Left lung (tissue), 14 donors: ENCODE measurements at places on chromosomes 6 and 20. TPM values are rescaled to one million over a fixed set of nuclear protein-coding genes. Genes with fewer than 3 reads are reported as not detected.
A peak's percentile ranks its signal among the peaks of the same experiment; 100 is the strongest.

GRCh38 chr6:129730477-129731165 lies 20.6 kb upstream of the ARHGAP18 start:
- no peak for DNase-seq
- no peaks in the 10 kb centered on the region for H3K4me1 ChIP-seq
- H3K4me3 ChIP-seq: no peak overlapping the region
- no peak overlapping the region for H3K27ac ChIP-seq

The TGM2 gene
- total RNA-seq: 174 TPM

The COL19A1 gene
- 0.10 TPM for total RNA-seq

The SLC23A2 gene
- 15.8 TPM for total RNA-seq

DNA sequence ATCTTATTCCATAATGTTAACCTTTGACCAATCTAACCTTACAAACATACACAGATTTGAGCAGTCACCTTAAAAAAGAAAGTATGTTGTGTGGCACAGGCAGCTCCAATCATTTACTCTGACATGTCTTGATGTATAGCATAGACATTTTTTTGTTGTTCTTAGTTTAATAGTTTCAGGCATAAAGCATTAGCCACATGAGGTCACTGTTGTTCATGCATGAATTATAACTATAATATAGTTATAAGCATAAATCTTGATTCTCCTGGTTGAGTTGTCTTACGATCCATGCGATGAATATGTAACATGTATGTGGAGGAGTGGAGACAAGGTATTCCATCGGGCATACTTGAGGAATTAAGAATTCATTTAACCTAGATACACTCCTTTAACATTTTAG lies 26.1 kb upstream of the NKAIN2 start:
- no peaks in the 10 kb centered on the region for H3K27me3 ChIP-seq
- H3K4me3 ChIP-seq: no peak overlapping the region
- H3K36me3 ChIP-seq: no peaks in the 10 kb centered on the region
- no peaks in the 10 kb centered on the region for H3K4me1 ChIP-seq
- DNase-seq: no peak

GRCh38 chr6:3231247-3232016 lies 4.0 kb upstream of the TUBB2B start:
- peaks cover 61% of the 10 kb centered on the region for H3K27me3 ChIP-seq
- no peaks in the 10 kb centered on the region for H3K36me3 ChIP-seq
- peak; percentile 86 for DNase-seq
- H3K27ac ChIP-seq: no peak overlapping the region
- H3K4me1 ChIP-seq: peaks cover 39% of the 10 kb centered on the region
- H3K4me3 ChIP-seq: peak overlapping the region; percentile 45

GRCh38 chr6:76752841-76753240 lies 680.4 kb upstream of the IMPG1 start:
- H3K4me1 ChIP-seq: no peaks in the 10 kb centered on the region
- no peaks in the 10 kb centered on the region for H3K27me3 ChIP-seq
- no peaks in the 10 kb centered on the region for H3K36me3 ChIP-seq

- no peak for DNase-seq
- H3K27me3 ChIP-seq: peaks cover 5% of the 10 kb centered on the region
- H3K4me3 ChIP-seq: no peak overlapping the region
- no peaks in the 10 kb centered on the region for H3K36me3 ChIP-seq
- no peak overlapping the region for H3K27ac ChIP-seq
These were observed 34.0 kb upstream of the BMP6 start for GRCh38 chr6:7691675-7692452.

- DNase-seq: no peak
- no peaks in the 10 kb centered on the region for H3K4me1 ChIP-seq
- H3K36me3 ChIP-seq: no peaks in the 10 kb centered on the region
- no peak overlapping the region for H3K4me3 ChIP-seq
These were observed 8.1 kb downstream of the TFAP2B start for GRCh38 chr6:50826803-50827202.

The TRMT6 gene
- total RNA-seq: 13.3 TPM

GRCh38 chr6:154732538-154733182 lies 556 bp upstream of the SCAF8 start:
- H3K27ac ChIP-seq: peak overlapping the region; percentile 100
- no peak for DNase-seq
- H3K36me3 ChIP-seq: no peaks in the 10 kb centered on the region
- no peaks in the 10 kb centered on the region for H3K4me1 ChIP-seq

DNA sequence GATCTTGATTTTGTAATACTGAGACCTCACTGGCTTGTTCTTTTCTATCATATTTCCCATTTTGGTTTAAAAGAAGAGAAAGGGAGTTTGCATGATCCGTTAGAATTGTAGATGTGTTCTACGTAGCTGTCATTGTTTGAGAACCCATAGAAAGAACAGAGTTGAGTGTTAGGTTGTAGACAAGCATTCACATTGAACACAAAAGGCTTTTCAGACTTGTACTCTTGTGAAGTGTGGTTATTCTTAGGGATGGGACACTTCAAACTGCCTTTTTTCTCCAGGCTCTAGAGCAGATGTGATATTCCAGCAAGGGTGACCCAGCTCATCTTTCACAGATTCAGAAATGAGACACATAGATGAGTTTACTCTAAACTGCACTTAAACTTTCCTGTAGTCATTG lies 19.9 kb downstream of the FOXO3 start:
- no peak overlapping the region for H3K4me3 ChIP-seq
- no peaks in the 10 kb centered on the region for H3K27me3 ChIP-seq
- peak overlapping the region; percentile 77 for H3K27ac ChIP-seq
- peaks cover 94% of the 10 kb centered on the region for H3K4me1 ChIP-seq
- H3K36me3 ChIP-seq: no peaks in the 10 kb centered on the region
- DNase-seq: no peak

- no peak overlapping the region for H3K27ac ChIP-seq
- no peaks in the 10 kb centered on the region for H3K36me3 ChIP-seq
- no peak overlapping the region for H3K4me3 ChIP-seq
These were observed 596.1 kb downstream of the QKI start for GRCh38 chr6:164010441-164011103.

- peaks cover 28% of the 10 kb centered on the region for H3K4me1 ChIP-seq
- peaks cover 39% of the 10 kb centered on the region for H3K27me3 ChIP-seq
- H3K4me3 ChIP-seq: no peak overlapping the region
- peak; percentile 8 for DNase-seq
- H3K27ac ChIP-seq: no peak overlapping the region
These were observed 146.0 kb upstream of the AFDN start for GRCh38 chr6:167680605-167681149.

DNA sequence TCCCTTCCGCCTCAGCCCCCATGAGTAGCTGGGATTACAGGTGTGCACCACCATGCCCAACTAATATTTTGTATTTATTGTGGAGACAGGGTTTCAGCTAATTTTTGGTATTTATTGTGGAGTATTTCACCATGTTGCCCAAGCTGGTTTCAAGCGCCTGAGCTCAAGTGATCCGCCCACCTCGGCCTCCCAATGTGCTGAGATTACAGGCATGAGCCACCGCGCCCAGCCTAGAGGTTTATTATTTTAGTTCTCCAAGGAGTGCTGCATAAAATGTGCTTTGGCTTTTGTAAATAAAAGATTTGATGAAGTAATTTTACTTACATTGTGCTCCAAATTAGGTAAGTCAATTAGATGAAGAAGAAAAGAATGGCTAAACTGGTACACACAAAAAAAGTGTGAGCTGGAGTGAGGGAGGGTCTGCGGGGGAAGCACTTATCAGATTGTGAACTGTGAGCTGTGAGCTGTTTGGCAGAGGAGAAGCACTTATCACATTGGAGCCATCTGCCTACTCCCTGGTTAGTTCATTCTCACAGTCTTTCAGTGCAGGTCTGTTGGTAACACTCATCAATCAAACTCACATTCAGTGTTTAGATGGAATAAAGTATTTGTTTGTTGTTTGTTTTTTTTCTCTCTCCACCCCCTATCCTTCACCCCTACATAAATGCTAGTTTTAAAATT lies 398.0 kb downstream of the EPHA7 start:
- no peaks in the 10 kb centered on the region for H3K27me3 ChIP-seq
- no peaks in the 10 kb centered on the region for H3K4me1 ChIP-seq
- no peak overlapping the region for H3K4me3 ChIP-seq
- no peak overlapping the region for H3K27ac ChIP-seq
- peak; percentile 39 for DNase-seq

GRCh38 chr6:195861-196360 lies 96.4 kb upstream of the DUSP22 start:
- H3K4me1 ChIP-seq: no peaks in the 10 kb centered on the region
- DNase-seq: peak; percentile 61
- no peaks in the 10 kb centered on the region for H3K36me3 ChIP-seq
- no peaks in the 10 kb centered on the region for H3K27me3 ChIP-seq
- H3K27ac ChIP-seq: no peak overlapping the region

The SAPCD1 gene
- total RNA-seq: 1.3 TPM

The IRAK1BP1 gene
- total RNA-seq: 8.0 TPM

The BEND6 gene
- 3.8 TPM for total RNA-seq

GRCh38 chr6:126143761-126144251 lies 157.5 kb downstream of the TRMT11 start:
- no peaks in the 10 kb centered on the region for H3K4me1 ChIP-seq
- DNase-seq: no peak
- H3K4me3 ChIP-seq: no peak overlapping the region
- no peak overlapping the region for H3K27ac ChIP-seq
- no peaks in the 10 kb centered on the region for H3K36me3 ChIP-seq

DNA sequence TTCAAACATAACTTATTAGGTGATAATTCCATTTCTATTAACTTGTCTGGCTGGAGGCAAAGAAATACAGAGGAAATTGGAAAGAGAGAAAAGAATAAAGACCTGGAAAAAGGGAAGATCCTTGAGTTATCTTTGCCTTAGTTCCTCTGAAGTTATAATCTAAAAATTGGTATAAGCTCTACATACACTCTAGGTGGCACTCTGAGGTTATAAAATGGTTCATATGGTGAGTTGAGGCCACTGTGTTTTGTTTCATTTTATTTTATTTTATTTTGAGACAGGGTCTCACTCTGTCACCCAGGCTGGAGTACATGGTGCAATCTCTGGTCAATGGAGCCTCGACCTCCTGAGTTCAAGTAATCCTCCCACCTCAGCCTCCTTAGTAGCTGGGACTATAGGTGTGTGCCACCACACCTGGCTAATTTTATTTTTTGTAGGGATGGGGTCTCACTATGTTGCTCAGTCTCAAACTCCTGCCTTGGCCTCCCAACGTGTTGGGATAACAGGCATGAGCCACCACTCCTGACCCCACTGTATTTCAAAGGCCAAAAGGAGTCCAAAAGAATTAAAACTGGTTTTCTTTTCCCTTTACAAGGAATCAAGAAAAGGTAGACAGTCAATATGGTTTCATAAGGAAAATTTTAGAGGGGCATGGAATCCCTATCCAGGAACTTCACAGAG lies 19.4 kb downstream of the GPX6 start:
- H3K36me3 ChIP-seq: no peaks in the 10 kb centered on the region
- DNase-seq: no peak
- H3K27me3 ChIP-seq: peaks cover 30% of the 10 kb centered on the region
- no peaks in the 10 kb centered on the region for H3K4me1 ChIP-seq
- H3K4me3 ChIP-seq: no peak overlapping the region
- H3K27ac ChIP-seq: no peak overlapping the region

DNA sequence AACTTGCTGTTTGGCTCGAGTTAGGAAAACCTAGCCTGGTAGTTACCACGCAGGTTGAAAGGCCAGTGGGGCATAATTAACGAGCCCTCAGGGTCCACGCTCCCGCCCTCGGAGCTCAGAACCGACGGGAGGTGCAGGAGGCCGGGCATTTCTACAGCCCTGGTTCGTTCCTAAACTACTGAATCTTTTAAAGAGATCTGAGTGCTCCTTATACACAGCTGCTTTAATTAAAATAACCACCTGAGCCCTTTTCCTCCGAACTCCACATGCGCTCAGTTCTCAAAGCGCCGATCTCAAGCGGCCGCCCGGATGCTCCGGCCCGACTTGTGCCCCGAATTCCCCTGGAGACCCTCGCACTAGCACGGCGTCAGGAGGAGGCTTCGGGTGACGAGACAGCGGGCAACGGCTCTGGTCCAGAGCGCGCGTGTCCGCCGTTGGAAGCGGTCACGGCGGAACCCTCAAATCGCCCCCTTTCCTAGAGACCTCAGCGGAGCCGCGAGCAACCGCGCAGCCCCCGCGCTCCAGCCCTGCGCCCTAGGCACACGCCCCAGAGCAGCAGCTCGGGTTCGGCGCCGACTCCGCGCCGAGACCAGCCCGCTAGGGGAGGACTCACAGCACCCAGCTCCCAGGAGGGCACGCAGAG lies 397 bp downstream of the WDR27 start:
- H3K4me1 ChIP-seq: peaks cover 14% of the 10 kb centered on the region
- peak overlapping the region; percentile 96 for H3K27ac ChIP-seq
- H3K4me3 ChIP-seq: peak overlapping the region; percentile 95

GRCh38 chr6:84657025-84657424 lies 107.4 kb downstream of the TBX18 start:
- H3K27me3 ChIP-seq: no peaks in the 10 kb centered on the region
- no peak overlapping the region for H3K27ac ChIP-seq
- H3K4me3 ChIP-seq: no peak overlapping the region
- no peak for DNase-seq

The ALDH8A1 gene
- 0.99 TPM for total RNA-seq

The PLAGL2 gene
- 12.6 TPM for total RNA-seq

The RAD21L1 gene
- total RNA-seq: not detected

DNA sequence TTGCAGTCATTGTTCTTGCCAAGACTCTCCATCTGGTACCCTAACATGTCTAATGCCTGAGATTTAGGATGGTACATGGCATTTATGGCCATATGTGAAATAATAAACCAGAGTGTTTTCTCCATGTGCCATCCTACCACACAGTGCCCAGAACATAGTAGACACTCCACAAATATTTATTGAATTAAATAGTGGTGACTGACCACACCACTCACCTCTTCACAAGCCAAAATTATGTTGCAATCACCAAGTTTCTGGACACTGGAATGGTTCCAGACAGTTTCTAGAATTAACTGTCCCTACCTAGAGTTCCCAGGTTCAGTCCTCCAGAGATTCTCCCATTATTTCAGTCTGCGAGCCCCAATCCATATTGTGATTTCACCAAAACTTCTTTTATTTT lies 427.3 kb downstream of the KIF16B start:
- no peaks in the 10 kb centered on the region for H3K4me1 ChIP-seq
- H3K27ac ChIP-seq: no peak overlapping the region
- no peak for DNase-seq
- H3K27me3 ChIP-seq: no peaks in the 10 kb centered on the region

DNA sequence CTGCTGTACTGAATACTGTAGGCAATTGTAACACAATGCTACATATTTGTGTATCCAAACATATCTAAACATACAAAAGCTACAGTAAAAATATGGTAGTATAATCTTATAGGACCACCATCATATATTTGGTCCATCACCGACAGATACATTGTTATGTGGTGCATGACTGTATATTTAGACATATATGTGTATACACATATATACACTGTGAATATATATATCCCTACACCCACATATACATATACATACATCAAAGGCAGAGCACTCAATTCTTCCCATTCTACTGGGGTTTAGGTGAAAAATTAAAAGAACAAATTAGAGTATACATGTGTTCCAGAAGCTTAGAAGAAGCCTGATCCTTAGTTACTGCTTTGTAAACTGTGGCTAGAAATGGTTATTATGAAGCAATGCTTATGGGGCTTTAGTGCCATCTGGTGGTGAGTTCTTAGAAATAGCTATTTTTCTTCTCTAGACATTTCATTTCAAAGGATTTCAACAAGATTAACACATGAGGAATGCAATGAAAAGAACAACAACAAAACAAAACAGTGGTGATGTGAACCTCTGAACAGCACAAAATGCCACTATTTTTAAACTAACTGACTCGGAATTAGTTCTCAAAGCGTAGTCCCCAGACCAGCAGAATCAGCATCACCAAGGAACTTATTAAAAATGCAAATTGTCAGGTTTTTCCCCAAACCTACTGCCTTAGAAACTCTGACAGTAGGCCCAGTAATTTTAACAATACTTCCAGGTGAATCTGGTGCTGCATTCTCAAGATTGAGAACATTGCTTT lies 38.0 kb downstream of the PKHD1 start:
- no peaks in the 10 kb centered on the region for H3K36me3 ChIP-seq
- peak; percentile 17 for DNase-seq
- no peaks in the 10 kb centered on the region for H3K27me3 ChIP-seq
- no peaks in the 10 kb centered on the region for H3K4me1 ChIP-seq
- no peak overlapping the region for H3K4me3 ChIP-seq
